ENCODE measurements at places on chromosomes 16 and 17.

GRCh38 chr16:9929313-9929712 is 252.9 kb downstream of the GRIN2A start:
- DNase-seq = no peak

GRCh38 chr17:44989552-44990138 is 21.5 kb upstream of the C1QL1 start:
- no peak for DNase-seq

GRCh38 chr16:77430360-77430759 is 4.5 kb downstream of the ADAMTS18 start:
- DNase-seq = no peak

DNA sequence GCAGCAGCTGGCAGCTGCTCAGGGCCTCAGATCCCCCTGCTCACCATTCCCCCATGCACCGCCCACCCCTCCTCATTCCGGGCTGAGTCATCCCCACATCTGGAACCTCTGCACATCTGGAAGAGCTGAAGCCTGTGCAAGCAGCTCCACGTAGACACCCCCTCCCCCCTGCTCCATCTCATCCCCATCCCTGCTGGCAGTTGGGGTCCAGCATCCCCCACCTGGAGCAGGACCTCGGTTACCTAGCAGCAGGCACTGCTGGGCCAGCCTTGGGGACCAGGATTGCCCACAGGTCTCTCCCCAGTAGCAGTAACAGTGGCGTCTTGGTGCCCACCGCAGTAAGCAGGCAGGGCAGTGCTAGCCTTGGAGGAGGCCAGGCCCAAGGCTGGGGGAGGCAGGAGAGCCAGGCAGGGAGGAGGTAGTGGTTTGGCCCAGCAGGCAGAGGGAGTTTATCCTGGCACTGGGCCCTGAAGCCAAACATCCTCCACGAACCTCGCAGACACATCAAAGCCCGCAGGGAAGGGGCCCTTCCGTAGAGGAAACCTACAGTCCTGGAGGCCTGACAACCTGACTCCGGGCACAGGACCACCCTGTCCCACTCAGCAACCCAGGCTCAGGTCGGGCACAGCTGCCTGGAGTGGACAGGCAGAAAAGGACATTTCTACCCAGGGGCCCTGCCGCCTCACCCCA is 7.7 kb upstream of the TMEM92 start:
- DNase-seq = peak; percentile 44

DNA sequence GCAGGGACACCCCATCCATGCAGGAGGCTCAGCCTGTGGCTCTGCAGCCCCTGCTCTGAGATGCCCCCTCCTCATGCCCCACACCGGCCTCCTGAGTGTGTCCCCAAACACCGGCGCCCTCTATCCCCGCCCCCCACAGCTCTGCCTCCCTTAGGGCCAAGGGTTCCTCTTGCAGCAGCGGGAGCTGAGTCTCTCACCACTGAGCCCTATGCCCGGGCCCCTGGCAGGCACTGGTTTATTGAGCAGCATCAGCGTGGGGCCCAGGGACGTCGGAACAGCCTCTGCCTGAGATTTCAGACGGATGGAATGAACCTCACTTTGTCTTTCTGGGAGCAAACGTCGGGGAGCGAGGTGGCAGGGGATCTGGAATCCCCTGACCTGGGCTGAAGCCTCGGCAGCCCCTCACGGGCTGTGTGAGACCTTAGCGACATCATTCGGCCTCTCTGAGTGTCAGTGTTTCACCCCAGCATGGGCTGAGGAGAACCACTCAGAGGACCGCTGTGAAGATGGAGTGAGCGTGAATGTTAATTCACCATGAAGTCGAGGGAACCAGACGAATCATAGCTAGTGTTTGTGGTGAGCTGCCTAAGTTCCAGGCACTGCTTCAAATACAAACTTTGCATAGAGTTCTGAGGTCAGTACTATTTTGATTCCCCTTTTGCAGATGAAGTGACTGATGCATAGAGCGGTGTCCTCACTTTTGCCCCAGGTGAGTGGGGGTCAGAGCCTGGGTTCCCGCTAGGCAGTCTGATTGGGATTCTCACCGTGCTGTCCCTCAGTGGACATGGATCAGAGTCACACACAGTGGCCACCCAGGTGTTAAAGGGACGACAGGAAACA is 5.3 kb upstream of the C16orf74 start:
- DNase-seq = no peak

GRCh38 chr16:83682868-83683235 is 124.9 kb upstream of the HSBP1 start:
- DNase-seq = no peak
